HCEC 1CT (cell line): ENCODE measurements at places on chromosomes 6 and 20.

- DNase-seq: no peak
Measured at GRCh38 chr6:71290611-71291010, 2.0 kb downstream of the OGFRL1 start.

GRCh38 chr20:14512839-14513238 lies 175.4 kb upstream of the FLRT3 start:
- no peak for DNase-seq

DNA sequence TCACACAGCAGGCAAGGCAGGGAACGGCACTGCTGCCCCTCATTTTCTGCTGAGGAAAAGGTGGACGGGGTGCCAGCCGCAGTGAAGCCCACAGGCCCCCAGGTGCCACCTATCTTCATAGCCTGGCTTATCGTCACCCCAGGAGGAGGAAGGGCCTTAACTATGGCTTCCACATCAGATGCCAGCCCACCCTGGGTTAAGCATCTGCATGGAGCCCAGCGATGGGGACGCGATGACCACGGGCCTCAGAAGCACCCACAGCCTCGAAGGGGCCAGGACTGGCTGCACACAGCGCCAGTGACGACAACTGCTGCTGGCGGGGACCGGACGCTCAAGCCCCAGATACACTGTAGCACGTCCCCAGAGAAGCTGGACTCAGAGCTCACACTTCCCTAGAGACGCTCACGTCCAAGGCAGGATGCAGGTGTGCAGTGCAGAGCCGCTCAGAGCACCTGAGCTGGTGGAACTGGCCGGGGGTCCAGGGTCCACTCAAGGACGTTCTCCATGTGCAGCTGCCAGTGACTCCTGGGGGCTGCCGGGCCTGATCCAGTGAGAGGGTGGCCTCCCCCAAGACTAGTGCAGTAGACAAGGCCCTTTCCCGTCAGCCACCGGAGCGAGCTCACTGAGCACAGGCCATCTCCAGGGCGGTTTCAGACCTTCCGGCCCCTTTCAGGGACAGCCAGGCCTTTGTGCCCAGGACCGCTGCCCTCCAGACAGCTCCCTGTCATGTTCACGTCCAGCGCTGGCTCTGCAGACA lies 83.0 kb downstream of the YTHDF1 start:
- no peak for DNase-seq

GRCh38 chr20:19841740-19842139 lies 83.7 kb downstream of the RIN2 start:
- no peak for DNase-seq

DNA sequence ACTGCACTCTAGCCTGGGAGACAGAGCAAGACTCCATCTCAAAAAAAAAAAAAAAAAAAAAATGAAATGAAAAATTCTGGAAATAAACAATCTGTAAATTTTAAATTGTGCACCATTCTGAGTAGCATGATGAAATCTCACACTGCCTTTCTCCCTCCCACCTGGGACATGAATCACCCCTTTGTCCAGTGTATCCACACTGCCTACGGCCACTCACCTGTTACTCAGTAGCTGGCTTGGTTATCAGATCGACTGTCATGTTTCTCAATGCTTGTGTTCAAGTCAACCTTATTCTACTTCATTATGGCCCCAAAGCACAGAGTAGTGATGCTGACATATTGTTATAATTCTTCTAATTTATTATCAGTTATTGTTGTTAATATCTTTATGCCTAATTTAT lies 58.7 kb upstream of the MTHFD1L start:
- DNase-seq: no peak
